Stimulated activated CD8-positive, alpha-beta memory T cell treated with anti-CD3 and anti-CD28 coated beads, Interleukin-7, amount 100 ng/mL, for 48 hours (primary cell): ENCODE measurements at places on chromosomes 6 and 20.

DNA sequence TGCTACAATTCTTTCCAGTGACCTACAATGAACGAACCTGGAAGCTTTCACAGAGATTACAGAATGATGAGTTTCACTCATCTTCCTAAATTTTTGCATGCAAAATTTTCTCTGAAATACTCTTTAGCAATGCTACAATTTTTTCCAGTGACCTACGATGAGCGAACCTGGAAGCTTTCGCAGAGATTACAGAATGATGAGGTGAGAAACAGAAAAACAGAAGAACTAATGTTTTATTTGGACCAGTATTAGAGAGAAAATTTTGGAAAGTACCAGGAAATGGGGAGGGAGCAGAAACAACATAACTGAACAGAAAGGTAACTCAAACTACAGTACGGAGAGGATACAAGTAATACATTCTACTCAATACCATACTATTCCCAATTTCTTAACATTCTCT lies 75.0 kb downstream of the IBTK start:
- no peak for DNase-seq

GRCh38 chr6:87869064-87869905 lies 167.3 kb upstream of the AKIRIN2 start:
- DNase-seq: no peak

DNA sequence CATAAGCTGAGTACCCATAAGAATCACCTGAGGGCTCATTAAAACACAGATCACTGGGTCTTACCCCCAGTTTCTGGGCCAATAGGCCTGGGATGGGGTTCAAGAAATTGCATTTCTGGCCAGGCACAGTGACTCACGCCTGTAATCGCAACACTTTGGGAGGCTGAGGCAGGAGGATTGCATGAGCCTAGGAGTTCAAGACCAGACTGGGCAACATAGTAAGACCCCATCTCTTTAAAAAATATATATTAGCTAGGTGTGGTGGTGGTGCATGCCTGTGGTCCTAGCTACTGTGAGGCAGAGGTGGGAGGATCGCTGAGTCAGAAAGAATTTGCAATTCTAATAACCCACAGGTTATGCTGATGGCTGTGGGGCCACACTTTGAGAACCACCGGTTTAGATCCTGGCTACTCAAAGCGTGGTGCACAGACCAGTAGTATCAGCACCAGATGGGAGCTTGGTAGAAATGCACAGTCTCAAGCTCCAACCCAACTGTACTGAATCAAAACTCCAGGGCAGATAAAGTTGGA lies 2.0 kb downstream of the CCM2L start:
- DNase-seq: no peak

GRCh38 chr6:101066481-101066880 lies 185.4 kb upstream of the ASCC3 start:
- DNase-seq: no peak

DNA sequence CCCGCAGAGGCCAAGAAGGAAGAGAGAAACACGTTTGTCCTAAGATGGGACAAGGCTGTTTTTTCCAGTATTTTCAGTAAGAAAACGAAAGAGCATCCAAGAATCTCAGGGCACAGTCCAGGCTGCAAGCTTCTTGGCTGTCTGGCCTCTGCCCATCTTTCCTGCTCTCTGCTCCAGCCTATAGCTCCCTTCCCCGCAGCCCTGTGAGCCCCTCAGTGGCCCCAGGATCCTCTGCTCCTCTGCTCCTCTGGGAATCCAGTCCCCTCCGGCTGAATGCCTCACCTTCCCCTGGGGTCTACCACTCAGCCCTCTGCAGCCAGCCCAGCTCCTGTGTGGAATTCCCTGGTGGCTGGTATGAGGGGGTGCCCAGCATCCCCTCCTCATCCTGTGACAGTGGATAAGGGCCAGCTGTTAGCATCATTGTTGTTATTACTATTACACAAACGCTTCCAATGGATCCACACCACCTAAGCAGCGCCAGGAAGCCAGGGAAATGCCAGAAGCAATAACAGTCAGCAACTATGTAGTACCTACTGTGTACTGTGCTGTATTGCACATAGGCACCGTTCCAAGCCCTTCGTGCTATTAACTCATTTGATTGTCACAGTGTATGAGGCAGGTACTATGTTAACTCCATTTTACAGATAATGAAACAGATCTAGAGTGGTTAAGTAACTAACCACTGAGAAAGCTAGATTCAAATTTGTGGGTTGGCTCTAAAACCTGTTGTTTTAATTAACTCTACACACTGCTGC lies 60.3 kb upstream of the PTPN1 start:
- DNase-seq: no peak

GRCh38 chr6:147161253-147161973 lies 42.8 kb upstream of the STXBP5 start:
- no peak for DNase-seq

DNA sequence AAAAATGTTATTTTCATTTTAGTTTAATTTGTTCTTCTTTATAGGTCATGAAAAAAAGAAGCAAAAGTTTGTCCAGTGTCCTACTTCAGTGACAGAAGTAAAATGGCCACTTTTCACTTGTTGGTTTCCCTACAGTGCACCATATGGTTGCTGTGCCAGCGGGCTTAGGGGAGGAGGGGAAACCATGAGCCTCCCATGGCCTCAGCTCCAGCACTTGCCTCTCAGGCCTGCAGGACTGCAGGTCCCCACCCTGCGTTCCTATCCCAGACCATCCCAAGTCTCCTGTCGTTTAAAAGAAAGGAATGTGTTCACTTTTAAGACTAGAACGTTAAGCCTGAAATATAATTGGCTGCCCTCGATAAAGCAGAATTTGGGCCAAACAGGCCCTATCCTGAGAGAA lies 210.0 kb upstream of the TAB2 start:
- no peak for DNase-seq

DNA sequence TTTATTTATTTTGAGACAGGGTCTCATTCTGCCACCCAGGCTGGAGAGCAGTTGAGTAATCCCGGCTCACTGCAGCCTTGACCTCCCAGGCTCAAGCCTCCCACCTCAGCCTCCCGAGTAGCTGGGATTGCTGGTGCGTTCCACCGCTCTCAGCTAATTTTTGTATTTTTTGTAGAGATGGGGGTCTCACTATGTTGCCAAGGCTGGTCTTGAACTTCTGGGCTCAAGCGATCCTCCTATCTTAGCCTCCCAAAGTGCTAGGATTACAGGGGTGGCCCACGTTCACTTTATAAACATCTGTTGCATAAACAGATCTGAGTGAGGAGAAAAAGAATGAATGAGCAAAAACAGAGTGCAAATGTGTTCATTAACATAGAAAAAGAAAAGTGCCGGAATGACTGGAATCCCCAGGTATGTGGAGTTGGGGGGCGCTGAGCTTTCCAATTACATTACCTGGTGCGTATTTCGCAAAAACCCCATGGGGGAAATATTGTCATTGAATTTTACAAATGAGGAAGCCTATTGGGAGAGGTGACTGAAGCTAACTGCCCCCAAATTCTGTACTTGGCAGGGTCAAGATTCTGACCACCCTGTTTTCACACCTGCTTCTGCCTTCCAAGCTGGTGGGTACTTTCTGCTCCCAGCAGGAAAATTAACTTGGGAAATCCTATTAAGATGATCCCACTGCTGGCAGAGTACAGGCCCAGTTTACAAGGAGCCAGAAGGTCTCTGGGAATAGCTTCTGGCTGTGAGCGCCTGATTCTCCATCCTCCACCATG lies 207.7 kb upstream of the JARID2 start:
- DNase-seq: no peak

- DNase-seq: no peak
These were observed 189.2 kb downstream of the ASCC3 start for GRCh38 chr6:100691972-100692371.

- DNase-seq: no peak
These were observed 14.7 kb downstream of the CLDN20 start for GRCh38 chr6:155278319-155279049.

DNA sequence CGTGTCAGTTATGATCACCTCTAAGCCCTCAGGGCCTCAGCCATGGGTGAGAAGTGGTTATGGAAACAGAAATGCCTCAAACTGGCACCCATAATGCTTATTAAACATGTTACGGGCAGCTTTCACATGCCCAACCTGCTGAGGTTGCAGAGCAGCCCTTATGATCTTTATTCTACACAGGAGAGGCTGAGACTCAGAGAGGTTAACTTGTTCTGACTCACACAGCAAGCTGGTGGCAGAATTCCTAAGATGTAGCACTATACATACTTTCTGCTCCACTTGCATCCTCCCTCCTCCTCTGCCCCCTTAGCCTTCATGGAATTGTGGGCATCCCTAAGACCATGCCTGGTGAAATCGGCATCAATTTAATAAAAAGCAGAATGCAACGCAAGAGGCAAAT lies 34.7 kb upstream of the IGF2R start:
- no peak for DNase-seq

GRCh38 chr20:4714818-4715217 lies 6.9 kb upstream of the PRND start:
- DNase-seq: no peak

DNA sequence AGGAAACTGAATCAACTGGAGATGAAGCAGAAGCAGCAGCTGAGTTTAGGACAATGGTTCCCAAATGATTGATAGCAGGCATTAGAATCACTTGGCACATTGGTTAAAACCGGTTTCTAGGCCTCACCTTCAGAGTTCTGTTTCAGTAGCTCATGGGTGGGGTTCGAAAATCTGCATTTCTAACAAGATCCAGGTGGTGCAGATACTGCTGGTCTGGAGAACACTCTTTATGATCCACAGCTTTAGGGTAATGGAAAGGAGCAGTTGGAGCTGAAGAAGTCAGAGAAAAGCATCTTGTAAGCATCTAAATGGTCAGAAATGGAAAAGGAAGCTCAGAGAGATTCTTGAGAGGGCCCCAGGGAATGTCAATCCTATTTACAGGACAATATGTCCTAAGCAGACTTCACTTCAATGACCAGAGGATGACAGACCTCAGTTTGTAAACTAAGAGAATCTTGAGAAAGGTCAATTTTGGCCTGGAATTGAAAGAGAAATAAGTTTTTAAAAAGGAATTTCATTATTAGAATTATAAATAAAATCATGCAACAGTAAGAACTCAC lies 8.5 kb downstream of the TSPYL1 start:
- DNase-seq: no peak

DNA sequence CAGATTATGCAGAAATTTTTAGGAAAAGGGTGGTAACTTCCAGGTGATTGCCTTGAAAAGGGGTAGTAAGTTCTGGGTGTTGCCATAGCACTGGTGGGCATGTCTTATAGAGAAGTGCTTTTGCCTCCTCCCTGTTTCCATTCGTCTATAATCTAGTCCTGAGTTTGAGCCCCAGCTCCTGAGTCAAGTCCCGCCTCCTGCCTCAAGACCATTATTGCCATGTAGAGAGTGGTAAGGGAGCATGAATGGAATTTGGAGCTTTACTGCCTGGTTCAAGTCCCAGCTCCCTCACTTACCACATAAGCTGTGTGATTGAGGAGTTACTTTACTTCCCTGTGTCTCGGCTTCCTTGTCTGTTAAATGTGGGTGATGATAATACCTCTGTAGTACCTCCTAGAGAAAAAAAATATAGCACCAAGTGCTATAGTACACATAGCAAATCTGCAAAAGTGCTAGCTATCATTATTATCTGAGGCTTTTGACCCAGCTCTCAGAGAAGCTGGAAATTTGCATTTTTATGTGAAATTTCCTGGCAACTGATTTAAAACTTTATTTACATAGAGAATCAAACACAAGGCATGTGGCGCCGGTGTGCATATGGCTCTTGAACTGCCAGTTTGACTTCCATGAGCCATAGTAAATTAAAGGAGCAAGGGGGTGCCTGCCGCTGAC lies 36.0 kb downstream of the TGM6 start:
- no peak for DNase-seq

DNA sequence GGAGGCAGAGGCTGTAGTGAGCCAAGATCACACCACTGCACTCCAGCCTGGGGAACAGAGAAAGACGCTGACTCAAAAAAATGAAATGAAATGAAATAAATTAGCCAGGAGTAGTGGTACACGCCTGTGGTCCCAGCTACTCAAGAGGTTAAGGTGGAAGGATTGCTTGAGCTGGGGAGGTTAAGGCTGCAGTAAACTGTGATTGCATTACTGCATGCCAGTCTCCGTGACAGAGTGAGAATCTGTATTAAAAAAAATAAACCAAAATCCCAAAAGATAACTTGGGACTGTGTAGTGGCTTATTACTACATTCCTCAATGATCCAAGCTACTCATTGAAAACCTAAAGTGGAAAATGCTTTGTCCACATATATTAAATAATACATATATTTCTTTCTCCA lies 87.0 kb downstream of the SGK1 start:
- DNase-seq: no peak

- no peak for DNase-seq
These were observed 2.8 kb downstream of the PPP1R10 start for GRCh38 chr6:30614044-30614842.

- DNase-seq: no peak
These were observed 154.5 kb downstream of the MYLK4 start for GRCh38 chr6:2596222-2596621.

- DNase-seq: no peak
These were observed 65.8 kb upstream of the CCDC167 start for GRCh38 chr6:37565267-37566110.

DNA sequence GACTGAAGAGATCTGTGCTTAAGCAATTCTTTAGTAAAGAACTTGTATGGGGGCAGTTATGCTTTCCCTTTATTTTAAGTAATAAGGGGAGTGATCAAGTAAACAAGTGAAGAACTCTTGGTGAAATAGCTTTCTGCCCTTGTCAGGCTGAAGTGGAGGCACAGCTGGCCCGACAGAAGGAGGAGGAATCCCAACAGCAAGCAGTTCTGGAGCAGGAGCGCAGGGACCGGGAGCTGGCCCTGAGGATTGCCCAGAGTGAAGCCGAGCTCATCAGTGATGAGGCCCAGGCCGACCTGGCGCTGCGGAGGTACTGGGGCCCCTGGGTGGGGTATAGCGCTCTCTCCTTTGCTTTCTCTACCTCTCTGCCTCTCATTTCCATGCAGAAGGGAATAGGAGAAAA lies 143.3 kb downstream of the MYO6 start:
- no peak for DNase-seq

DNA sequence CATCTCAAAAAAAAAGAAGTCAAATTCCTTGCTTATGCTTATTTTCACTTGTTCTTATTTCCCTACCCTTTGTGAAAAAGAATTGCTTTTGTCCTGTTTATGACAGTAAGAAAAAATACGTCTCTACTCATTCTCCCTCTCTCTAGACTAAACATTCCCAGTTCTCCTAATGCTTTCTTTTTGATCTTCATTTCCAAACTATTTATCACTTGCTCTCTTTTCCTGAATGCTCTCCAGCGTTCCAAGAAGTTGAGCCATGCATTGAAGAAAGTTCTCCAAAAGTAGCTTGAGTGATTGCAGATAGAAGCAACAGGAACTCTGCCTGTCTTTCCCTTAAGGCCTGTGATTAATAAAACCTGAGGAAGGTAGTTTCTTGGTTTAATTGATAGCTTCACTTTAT lies 53.1 kb upstream of the TMEM170B start:
- DNase-seq: no peak
